ENCODE measurements at places on chromosomes 4 and X.

DNA sequence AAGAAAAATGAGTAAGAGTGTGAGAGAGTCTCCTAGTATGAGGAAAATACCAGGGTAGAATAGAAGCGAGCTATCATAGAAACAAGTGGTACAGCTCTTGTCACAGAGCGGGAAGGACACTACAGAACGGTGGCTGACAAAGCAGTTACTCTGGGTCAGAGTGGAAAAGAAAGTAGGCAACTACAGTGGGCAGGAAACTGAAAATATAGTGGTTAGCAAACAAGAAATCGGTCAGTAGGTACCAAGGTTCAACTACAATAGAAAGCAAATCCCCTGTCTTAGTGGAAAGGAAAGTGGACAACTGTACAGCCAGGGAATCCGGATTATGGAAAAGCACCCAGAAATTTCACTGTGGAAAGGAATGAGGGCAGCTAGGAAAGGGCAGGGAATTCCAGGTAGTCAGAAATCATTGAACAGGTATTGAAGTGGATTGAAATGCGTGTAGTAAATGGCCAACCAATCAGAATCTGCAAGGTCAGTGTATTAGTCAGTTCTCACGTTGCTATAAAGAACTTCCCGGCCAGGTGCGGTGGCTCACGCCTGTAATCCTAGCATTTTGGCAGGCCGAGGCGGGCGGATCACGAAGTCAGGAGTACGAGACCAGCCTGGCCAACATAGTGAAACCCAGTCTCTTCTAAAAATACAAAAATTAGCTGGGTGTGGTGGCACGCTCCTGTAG lies 219.6 kb upstream of the DIAPH2 start:
- DNase-seq: no peak

DNA sequence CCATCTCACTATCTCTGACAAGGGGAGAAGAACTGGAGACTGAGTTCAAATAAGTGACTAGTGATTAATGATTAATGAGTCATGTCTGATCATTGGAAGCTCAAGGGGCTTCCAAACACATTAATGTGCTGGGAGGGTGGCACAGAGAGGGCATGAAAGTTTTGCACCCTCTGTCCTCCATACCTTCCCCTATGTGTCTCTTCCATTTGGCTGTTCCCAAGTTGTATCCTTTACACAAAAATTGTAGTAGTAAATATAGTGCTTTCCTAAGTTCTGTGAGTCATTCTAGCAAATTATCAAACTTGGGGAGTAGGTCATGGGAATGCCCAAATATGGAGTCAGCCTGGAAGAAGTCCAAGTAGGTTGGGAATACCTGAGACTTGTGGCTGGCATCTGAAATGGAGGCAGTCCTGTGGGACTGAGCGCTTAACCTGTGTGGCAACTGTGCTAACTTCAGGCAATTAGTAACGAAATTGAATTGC lies 4.1 kb upstream of the FAM200B start:
- no peak for DNase-seq

DNA sequence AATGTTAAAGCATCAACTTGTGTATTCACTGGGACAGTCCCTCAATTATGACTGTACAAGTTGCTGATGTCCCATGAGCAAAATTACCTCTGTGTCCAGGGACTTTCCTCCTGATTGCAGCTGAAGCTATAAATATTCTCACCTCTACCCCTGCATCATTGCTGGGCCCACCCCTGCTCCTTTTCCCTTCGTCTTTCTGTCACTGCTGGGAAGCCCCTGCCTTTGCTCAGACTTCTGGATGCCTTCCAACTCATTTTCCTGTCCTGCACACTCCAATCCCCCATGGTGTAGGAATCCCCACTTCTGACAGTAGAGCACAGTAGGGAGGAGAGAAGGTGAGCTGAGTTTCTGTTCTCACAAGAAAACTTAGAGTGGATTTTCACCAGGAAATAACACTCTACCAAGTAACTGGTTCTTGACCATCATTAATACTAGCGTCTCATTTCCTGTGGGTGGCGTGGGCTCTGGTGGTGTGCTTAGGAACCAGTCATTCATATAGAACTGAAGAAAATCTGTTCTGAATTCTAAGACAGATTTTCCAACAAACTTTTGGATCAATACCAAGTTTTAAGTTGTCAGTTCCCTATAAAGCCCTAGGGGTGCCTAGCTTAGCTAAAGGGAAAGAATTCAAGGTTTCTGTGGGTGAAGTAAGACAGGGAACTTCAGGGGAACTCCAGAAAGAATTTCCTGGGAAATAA lies 136.2 kb upstream of the MED14 start:
- DNase-seq: peak; percentile 3

DNA sequence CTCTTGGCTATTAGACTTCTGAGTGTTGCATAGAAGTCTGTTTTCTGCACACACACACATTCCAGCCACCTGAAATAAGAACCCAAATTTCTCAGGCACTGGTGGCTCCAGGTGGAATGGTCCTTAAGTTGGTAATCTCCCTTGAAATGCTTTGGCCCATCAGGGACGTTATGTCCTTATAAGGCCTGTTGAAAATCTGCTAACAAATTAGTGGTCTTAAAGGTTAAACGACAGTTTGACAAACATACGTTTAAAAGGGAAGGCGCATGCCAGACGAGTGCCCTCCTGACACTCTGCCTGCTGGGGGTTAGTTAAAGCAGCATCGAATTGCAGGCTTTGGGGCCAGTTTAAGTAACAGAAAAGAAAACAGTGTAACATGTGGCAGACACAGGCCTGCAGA lies 125.0 kb downstream of the TBX22 start:
- DNase-seq: no peak

- peak; percentile 12 for DNase-seq
Observed at GRCh38 chr4:33411182-33411581, 2691.0 kb downstream of the PCDH7 start.

- DNase-seq: no peak
Observed at GRCh38 chr4:103289186-103289585, 91.0 kb upstream of the CENPE start.

GRCh38 chr4:152944666-152945320 lies 8.7 kb downstream of the FHDC1 start:
- no peak for DNase-seq

DNA sequence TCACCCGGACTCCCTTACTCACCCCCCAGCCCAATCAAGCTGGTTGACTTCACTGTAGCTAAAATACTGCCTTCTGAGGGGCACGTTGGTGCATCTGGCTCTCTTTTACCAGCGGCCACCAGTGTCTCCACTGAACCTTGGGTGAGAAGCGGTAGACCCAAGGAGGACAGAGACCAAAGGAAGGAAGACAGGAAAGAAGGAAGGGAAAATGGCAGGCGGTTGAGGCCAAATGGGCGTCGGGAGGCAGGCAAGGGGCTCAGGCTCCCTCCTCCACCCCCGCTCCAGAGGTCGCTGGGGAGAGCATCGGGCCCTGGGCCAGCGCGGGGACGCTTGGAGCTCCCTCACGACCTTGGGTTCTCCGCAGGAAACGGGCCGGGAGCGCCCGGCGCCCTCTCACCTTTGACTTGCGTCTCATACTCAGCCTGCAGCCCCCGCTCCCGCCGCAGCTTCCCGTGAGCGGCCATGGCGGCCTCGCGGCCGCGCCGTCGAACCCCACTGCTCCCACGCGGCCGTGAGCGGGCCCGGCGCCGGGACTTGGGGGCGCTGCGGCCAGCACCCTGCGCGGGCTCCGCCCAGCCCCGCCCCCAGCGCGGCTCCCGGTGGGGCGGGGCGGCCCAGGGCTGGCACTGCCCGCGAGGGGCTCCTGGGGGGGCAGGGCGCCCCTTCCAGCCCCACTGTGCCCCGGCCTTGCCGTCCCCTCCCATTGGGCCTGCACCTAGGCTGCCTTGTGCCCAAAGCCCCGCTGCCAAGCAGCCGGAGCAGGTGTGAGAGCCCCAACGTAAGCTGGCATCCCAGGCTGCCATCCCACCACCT lies at the start of gene ARHGAP4:
ARHGAP4 (minus strand) TSS at position 526 of the 813 bp plus-strand sequence; CDS start at position 464, 62 bp downstream.
- DNase-seq: peak; percentile 56

DNA sequence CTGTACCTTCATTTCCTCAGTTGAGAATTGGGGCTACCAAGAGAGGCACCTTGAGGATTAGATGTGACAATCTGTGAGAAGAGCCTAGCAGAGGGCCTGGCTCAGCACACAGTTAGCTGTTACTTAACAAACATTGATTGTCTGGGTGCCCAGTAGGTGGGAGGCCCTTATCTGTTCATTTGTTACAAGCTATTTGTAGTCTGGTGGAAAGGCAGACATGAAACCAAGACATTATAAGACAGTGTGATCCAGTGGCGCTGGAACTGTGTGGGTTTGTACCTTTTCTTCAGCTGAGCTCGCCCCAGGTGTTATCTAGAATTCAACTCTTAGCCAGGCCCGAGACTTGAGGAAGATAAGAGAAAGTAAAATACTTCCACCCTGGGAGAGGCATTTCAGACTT lies 16.9 kb downstream of the AKAP4 start:
- DNase-seq: no peak

All from activated CD4-positive, alpha-beta T cell treated with anti-CD3 and anti-CD28 coated beads, Interleukin-2, amount 50 U/mL, for 16 hours (primary cell).